Ovary (tissue), 10 donors: ENCODE measurements at places on chromosomes 11 and 22.

DNA sequence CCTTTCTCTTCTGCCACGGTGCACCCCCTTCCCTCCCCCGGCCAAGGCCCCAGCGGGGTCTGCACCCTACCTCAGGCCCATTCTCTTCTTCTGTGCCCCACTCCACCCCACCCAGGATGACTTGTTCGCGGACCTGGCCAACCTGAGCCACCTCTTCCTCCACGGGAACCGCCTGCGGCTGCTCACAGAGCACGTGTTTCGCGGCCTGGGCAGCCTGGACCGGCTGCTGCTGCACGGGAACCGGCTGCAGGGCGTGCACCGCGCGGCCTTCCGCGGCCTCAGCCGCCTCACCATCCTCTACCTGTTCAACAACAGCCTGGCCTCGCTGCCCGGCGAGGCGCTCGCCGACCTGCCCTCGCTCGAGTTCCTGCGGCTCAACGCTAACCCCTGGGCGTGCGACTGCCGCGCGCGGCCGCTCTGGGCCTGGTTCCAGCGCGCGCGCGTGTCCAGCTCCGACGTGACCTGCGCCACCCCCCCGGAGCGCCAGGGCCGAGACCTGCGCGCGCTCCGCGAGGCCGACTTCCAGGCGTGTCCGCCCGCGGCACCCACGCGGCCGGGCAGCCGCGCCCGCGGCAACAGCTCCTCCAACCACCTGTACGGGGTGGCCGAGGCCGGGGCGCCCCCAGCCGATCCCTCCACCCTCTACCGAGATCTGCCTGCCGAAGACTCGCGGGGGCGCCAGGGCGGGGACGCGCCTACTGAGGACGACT, 15.9 kb downstream of the RTN4RL2 start:
- peak; percentile 73 for DNase-seq

DNA sequence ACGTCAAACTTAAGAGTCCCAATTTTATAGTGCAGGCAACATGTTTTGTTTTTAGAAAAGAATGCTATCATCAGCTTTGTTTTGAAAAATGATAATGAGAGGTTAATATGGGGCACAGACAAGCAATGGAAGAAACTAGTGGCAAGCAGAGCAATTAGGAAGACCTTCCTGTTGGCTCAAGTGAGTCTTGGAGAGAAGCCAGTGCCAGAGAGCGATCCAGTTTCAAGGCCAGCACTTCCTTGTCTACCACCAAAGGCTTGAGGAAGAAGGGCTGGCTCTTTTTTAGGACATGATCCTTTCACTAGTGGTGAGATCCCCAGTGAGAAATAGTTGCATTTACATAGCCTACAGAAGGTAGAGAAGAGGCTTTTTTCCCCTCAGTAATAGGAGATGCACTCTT, 1340.7 kb downstream of the LRRC4C start:
- no peak for DNase-seq

GRCh38 chr22:32775957-32776356, 25.5 kb upstream of the TIMP3 start:
- no peak for DNase-seq

GRCh38 chr11:64004590-64004984, 18.3 kb downstream of the OTUB1 start:
- DNase-seq = no peak

DNA sequence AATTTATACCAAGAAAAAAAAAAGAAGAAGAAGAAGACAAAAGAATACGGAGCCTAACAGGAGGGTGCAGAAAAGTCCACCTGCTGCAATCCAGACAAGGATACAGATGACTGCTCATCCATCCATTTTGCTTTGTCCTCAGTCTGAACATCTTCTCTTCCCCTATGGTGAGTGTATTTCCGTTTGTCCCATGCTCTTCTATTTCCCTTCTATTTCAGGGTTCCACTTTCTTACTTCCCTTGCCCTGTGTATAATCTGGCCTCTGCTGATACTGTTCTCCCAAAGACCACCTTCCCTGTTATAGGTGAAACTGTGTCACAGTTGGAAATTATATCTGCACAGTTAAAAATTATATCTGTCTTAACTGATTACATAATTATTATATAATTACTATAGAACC, 48.7 kb upstream of the USP47 start:
- no peak for DNase-seq
